ENCODE measurements at places on chromosomes 2 and 18. TPM values are rescaled to one million over a fixed set of nuclear protein-coding genes. Genes with fewer than 3 reads are reported as not detected.

- DNase-seq: no peak
Measured at GRCh38 chr18:22670914-22671313, 253.2 kb upstream of the CTAGE1 start.

- DNase-seq: no peak
Measured at GRCh38 chr2:227627769-227628168, 10.5 kb downstream of the SCYGR4 start.

Gene IKZF2
- 0.60 TPM for total RNA-seq

- peak; percentile 33 for DNase-seq
Measured at GRCh38 chr18:76491776-76492668, 3.0 kb downstream of the ZNF516 start.

Gene CDH7
- not detected for total RNA-seq

- peak; percentile 45 for DNase-seq
Measured at GRCh38 chr18:72869226-72870185, 1.7 kb upstream of the NETO1 start.

- DNase-seq: no peak
Measured at GRCh38 chr2:118773826-118774225, 73.6 kb downstream of the EN1 start.

- DNase-seq: no peak
Measured at GRCh38 chr18:3875376-3875775, 425.4 kb downstream of the TGIF1 start.

Gene SPATA3
- total RNA-seq: not detected

- DNase-seq: no peak
Measured at GRCh38 chr18:37435996-37436395, 129.6 kb downstream of the CELF4 start.

GRCh38 chr2:75204833-75205232 is 5.5 kb upstream of the TACR1 start:
- no peak for DNase-seq

GRCh38 chr2:61016392-61017002 is 1.0 kb upstream of the PEX13 start:
- no peak for DNase-seq

GRCh38 chr2:21268878-21269224 is 145.1 kb downstream of the TDRD15 start:
- no peak for DNase-seq

Gene CD8B2
- total RNA-seq: not detected

Gene KLHL29
- total RNA-seq: 4.6 TPM

Gene IL37
- total RNA-seq: not detected

Gene ALMS1
- 37.4 TPM for total RNA-seq

- no peak for DNase-seq
Measured at GRCh38 chr2:53500181-53500580, 267.4 kb upstream of the CHAC2 start.

Gene NR4A2
- total RNA-seq: not detected

Gene IL36RN
- not detected for total RNA-seq

DNA sequence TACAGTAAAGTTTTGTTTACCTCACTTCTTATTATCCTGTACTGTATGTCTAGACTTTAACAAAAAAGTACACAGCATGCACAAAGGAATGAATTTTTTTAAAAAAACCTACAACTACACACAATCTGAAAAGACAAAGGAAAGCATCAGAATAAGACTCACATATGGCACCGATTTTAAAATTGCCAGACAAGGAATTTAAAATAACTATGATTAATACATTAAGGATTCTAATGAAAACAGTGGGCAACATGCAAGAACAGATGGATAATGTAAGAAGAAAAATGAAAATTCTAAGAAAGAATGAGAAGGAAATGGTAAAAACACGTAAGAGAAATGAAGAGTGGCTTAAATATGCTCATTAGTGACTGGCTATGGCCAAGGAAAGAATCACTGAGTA is 638.2 kb downstream of the FBXO15 start:
- DNase-seq: no peak

DNA sequence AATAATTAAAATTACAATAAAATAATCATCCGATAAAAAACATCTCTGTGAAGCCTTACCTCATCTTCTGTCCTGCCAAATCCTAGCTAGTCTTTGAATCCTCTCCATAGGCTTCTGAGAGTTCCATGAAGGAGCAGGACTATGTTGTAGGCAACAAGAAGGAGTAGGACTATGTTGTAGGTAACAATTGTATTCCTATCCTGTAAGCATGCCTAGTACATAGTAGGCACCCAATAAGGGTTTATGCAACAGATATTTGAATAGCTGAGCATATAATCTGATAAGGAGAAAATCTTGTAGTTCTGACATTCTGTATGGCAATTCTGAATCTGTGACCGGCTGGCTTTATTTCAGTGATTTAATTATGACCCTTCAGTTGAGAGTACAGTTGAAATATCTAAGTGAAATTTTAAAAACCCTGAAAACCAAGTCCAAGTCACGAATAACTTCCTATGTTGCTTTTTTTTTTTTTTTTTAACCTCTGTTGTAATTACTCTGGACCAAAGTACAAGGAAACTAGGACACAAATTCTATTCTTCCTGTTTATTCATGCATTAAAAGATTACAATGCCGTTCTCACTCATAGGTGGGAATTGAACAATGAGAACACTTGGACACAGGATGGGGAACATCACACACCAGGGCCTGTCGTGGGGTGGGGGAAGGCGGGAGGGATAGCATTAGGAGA is 27.8 kb downstream of the VWA3B start:
- no peak for DNase-seq

DNA sequence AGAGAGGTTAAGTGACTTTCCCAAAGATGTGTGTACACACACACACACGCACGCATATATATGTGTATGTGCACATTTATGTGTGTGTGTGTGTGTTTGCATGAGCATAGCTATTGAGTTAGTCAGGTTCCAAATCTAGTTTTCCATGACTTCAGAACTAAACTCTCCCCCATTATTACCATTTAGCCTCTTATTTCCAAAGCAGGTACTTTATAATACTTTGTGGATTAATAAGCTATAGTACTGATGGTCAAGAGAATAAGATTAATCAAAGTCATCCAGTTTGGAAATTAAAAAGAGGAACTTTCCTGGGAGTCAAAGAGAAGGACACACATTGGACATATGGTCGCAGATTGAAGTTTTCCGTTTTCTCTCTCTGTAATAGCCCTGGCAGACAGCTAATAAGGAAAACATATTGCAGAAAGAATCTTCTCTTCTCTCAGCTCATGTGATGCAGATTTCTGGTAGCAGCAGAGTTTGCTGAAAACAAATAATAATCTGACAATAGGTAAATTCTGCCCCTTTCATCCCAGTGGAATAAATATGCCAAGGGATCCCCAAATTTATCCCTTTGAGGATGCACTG is 410.9 kb upstream of the TCF4 start:
- no peak for DNase-seq

DNA sequence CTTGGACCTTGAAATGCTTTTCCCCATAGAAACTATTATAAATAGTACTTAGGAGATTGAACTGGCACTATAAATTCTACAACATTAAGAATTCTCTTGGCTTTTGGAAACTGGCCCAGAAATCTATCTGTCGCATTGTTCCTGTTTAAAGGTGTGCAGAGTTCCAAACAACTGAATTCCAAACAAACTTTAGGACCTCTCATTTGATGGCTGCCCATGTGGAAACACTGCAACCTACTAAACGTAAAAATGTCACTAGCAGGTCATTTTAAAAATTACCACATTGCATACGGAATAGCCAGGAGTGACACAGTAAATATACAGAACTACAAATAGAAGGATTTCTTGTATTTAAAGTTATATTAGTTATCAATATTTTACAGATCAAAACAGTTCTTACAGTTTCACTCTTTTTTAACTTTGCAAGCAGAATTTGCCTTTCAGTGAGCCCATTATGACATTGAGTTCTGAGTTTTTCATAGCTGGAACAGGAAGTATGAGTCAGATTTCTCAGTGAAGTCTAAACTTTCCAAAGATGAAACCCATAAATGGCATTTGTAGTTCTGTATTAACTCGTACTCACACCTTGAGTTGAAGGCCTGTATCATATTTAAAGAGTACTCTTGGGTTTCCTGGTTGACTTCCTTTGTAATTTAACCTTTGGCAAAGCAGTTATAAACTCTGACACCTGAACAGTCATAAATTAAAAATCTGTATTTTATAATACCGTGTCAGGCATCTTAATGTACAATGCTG is 142.3 kb upstream of the BOD1L2 start:
- DNase-seq: peak; percentile 34

- DNase-seq: no peak
Measured at GRCh38 chr18:46338205-46338604, 234.0 kb downstream of the HAUS1 start.

DNA sequence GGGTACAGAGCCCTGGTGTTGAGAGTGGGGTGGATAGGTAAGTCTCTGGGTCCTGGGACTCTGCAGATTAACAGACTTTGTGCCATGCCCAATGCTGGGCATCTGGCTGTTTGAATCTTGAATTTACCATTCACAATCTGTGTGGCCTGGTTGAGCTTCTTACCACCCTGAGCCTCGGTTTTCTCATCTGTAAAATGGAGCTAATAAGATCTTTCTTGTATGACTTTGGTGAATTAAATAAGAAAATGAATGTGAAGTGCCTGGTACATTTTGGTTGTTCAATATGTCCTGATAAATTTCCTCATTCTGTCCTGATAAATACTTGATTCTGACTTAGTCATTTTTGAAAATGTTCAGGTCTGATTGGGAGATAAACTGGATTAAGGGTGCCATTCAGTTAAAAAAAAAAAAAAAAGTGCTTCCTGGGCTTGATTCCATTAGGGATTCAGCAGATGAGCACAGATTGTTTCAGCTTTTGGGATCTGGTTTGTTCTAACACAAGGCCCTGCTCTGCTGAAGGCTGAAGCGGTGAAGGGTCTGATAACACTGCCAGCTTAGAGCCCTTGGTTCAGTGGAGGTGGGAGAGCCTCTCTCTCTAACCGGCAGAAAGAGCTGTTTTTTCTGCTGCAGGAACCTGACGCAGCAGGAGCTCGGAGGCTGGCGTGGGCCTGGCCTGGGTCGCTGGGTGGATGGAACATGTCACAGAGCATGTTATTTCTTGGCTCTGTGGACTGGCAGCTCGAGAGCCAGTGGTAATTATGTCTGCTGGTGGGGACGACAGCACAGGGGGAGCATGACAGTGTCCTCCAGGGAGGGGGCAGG is 84.5 kb upstream of the MCFD2 start:
- no peak for DNase-seq

- DNase-seq: no peak
Measured at GRCh38 chr2:26114151-26114550, 58.7 kb upstream of the GAREM2 start.

GRCh38 chr2:184425083-184425482 is 173.2 kb upstream of the ZNF804A start:
- DNase-seq: no peak

GRCh38 chr18:49616618-49617328 is 54.9 kb downstream of the LIPG start:
- DNase-seq: no peak

DNA sequence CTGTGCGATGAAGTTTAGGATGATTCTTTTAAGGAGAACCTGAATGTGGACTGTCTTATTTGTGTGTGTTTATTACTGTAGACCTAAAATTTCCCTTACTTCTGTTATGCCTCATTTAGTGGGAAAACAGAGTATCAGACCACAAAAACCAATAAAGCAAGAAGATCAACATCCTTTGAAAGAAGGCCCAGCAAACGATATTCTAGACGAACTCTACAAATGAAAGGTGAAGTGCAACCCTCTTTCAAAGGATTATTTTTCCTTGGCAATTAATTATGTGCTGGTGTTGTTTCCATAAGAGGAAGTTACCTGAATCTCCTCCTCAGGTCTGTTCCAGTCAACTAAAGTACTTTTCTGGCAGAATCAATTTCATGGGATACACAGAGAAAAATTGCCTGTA is 78.6 kb downstream of the EPB41L5 start:
- DNase-seq: no peak

Gene POTEC
- 2.9 TPM for total RNA-seq

- no peak for DNase-seq
Measured at GRCh38 chr18:36075862-36076587, 8.7 kb upstream of the RPRD1A start.

Gene GKN2
- total RNA-seq: not detected

DNA sequence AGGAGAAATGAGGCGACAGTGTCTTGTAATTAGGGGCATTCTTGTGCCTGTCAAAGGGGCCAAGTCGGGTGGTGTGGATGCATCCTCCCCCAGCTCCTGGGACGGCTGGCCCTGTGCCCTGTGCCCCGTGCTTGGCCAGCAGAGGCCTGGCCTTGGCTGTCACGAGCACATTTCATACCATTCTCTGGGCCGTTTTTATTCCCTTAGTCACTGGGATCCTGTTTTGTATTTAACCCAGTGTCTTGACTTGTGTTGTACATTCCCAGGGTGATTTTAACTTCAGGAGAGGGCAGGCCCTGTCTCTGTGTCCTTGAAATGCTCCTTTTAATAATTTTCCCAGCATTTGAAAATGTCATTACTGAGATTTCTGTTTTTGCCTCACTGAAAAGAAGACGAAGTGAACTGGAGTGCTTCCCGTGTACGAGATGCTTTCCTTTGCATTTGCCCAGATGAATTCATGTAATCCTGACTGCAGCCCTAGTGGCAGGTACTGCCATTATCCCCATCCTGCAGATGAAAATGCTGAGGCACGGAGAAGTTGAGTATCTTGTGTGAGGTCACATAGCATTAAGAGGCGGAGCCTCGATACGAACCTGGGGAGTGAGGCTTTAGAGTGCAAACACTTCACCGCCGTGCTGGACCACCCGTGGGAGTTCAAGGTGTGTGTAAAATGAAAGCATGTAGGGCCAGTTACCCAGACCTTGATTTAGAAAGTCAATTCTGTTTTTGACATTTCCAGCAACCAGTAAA is 57.0 kb downstream of the SH3RF3 start:
- DNase-seq: no peak

- no peak for DNase-seq
Measured at GRCh38 chr2:215677481-215677880, 241.6 kb upstream of the FN1 start.

GRCh38 chr2:40388161-40388560 is 63.7 kb downstream of the SLC8A1 start:
- DNase-seq: no peak
